ENCODE measurements at places on chromosomes 1 and 21.

- DNase-seq = no peak
Observed at GRCh38 chr1:19974822-19975416, 4.5 kb downstream of the PLA2G2A start.

- DNase-seq = no peak
Observed at GRCh38 chr21:33026878-33027400, 1.2 kb downstream of the OLIG2 start.

- DNase-seq = no peak
Observed at GRCh38 chr1:76669131-76669530, 198.1 kb upstream of the ST6GALNAC5 start.

DNA sequence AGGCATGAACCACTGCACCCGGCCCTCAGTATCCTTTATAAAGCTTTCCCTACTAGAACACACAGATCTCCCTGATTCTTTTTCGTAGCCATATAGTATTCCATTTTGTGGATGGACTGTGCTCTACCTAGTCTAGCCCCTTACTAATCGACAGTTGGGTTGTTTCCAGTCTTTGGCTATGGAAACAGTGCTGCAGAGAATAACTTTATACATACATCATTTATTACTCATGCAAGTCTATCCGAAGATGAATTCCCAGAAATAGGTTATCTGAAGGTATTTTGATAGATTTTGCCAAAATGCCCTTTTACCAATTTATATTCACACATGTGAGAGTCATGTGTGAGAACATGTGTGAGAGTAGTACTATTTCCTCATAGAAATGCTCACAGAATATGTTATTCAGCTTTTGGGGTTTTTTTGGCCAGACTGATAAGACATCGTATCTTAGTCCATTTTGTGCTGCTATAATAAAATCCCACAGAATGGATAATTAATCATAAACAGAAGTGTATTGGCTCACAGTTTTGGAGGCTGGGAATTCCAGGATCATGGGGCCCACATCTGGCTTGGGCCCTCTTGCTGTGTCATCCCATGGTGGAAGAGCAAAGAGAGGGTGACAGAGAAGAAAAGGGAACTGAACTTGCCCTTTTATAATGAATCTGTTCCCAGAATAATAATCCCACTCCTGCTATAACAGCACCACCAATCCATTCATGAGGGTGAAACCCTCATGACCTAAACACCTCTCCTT is 17.3 kb upstream of the FGR start:
- no peak for DNase-seq

- no peak for DNase-seq
Observed at GRCh38 chr1:78972723-78973122, 33.8 kb downstream of the ADGRL4 start.

- no peak for DNase-seq
Observed at GRCh38 chr1:165215676-165216075, 140.8 kb downstream of the LMX1A start.

DNA sequence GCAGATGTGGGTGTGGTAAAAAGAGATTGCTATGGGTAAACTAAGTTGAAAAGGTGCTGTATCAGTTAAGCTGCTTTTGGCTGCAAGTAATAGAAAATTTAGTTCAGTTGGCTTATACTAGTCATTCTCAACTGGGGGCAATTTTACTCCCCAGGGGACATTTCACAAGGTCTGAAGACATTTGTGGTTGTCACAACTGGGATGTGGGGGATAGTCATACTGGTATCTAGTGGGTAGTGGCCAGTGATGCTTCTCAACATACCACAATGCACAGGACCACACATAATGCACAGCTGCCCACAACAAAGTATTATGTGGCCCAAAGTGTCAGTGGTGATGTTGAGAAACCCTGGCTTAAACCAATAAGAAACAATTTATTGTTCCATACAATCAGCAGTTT is 31.4 kb downstream of the SERTAD4 start:
- no peak for DNase-seq

DNA sequence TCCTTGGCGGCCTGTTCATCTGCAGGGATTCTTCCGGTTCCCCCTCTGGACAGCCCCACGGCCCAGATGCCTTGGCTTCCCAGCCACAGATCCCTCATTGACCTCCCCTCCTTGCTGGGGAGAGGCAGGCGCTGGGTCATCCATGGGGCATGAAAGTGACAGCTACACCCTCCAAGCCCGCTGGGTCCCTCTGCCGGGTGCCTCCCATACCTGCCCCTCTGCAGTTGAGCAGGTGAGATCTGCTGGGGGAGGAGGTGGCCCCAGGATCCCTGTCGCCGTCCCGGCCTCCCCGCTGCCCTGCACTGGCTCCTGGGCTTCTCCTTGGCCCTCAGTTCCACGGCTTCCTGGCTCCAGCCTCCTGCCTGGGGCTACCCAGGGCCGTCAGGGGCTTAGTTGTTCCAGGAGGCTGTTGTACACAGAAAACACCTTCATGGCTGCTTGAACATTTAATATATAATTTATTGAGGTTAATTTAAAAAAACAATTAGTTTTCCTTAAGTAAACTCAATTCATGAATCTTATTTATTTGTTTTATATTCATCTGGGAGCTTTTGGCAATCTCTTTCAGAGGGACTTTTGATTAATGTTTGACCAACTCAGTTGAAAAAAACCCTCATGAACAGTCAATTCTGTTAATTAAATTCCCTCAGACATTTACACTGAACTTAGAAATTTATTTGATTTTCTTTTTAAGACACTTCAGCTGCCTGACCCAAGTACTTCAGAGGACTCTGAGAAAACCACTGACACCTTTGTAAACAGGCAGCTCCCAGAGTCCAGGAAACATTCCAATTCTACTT is 67.6 kb upstream of the ABCG1 start:
- DNase-seq = no peak

DNA sequence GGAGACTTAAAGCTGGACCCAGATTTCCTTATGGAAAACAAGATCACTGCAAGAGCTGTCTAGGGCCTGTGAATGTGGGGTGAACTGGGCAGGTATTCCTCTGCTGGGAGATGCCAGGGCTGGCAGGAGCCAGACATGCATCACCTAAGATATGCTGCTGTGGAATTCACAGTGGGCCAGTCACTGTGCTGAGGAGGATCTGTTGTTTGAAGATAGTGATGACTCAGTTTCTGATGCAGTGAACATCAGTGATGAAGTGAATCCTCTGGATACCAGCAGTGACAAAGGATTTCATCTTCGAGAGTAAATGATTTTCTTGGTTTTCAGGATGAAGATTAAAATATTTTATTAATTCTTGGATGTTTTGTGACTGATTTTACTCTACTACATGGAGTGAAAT is 29.9 kb upstream of the CAMSAP2 start:
- DNase-seq = no peak

DNA sequence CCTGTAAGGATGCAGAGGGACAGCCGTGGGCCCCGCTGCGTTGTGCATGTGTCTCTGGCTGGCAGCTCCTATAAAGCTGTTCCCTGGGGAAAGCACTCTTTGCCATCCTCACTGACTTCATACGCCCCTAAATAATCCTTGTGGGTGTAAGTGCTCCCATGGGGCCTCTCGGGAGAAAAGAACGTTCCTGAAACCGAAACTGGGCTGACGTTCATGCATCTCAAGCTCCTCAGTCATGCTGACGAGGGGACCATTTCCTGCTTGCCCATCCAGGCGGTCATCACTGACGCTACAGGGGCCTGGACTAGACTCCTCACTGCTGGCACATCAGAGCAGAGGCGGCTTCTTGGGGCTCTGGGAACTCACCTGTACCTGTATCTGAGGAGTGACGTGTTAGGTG is 73.1 kb upstream of the USP24 start:
- DNase-seq = no peak

DNA sequence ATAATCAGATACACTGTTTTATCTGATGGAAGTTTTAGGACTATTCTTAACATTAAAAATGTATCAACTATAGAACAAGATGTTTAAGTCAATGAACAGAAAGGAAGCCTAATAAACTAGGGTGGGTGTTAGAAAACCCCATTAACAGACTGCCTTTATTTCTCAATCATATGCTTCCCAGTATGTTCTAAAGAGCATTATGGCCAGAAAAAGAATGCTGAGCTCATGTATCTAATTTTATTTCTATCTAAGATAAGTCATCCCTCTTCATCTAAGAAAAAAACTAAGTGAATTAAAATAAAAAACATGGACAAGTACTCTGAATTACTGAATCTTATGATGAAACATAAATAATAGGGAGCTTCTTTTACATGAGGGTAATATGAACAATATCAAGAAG is 86.5 kb upstream of the TTC39A start:
- no peak for DNase-seq

- DNase-seq = no peak
Observed at GRCh38 chr1:117093091-117093534, 28.4 kb downstream of the TRIM45 start.

DNA sequence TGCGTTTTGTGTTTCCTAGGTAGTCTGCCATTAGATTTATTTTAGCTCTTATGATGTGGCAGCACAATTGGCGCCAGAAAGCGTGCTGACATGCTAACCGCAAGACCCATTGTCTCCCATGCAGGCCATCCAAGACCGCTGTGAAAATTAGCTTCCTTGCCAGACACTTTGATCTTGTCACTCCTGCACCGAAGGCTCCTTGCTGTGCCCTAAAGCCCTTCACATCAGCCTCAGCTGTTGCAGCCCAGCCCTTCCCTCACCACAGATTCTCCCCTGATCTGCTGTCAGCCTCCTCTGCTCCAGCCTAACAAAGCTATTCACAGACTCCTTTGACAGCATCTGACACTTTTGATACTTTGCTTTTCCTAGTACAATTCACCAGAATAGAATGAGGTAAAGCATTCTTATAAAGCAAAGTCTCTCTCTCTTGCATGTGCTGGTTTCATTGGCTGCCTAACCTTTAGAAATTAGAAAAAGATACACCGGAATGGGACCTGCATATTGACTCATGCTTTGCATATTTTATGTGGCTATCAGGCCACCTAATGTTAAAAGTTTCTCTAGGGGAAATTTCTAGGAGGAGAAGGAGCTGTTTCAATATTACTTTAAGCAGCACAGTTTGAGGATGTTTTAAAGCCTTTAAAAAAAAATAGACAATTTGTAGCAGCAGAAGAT is 280.3 kb upstream of the FMN2 start:
- peak; percentile 1 for DNase-seq

DNA sequence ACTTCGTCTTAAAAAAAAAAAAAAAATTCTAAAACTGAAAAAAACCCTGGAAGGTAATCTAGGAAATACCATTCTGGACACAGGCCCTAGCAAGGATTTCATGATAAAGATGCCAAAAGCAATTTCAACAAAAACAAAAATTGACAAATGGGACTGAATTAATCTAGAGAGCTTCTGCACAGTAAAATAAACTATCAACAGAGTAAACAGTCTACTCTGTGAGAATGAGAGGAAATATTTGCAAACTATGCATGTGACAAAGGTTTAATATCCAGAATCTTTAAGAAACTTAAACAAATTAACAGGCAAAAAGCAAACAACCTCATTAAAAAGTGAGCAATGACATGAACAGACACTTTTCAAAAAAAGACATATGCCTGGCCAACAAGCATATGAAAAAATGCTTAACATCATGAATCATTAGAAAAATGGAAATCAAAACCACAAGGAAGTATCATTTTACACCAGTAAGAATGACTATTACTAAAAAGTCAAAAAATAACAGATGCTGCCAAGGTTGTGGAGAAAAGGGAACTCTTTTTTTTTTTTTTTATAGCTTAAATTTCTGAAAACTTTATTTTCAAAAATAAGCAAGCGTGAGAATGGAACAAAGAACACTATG is 29.4 kb upstream of the RNPC3 start:
- no peak for DNase-seq

Measured in activated CD8-positive, alpha-beta memory T cell treated with anti-CD3 and anti-CD28 coated beads for 48 hours (primary cell).